ENCODE measurements at places on chromosomes 7 and 10.

GRCh38 chr7:139750459-139751095 is 27.2 kb downstream of the HIPK2 start:
- DNase-seq = no peak

GRCh38 chr10:102660888-102661657 is 16.8 kb downstream of the TRIM8 start:
- no peak for DNase-seq

- no peak for DNase-seq
Observed at GRCh38 chr7:69674701-69675182, 76.5 kb downstream of the AUTS2 start.

- no peak for DNase-seq
Observed at GRCh38 chr10:28722065-28722803, 44.9 kb downstream of the BAMBI start.

DNA sequence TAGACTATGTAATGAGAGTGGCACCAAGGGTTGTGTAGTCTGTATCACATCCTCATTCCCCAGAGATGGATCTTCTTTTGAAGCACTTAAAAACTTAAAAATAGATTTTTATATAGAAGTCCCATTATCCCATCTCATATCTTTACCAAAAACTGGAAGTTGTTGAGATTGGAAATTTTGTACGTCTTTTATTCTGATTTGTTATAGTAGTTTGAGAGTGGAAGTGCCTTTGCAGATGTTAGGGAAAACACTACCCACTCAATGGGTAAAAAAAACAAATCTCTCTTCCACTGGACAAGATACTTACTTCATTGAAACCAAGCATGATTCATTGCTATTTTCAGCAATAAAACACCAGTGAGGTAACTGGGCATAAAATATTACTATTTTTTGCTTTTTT is 184.4 kb downstream of the MACC1 start:
- DNase-seq = no peak

DNA sequence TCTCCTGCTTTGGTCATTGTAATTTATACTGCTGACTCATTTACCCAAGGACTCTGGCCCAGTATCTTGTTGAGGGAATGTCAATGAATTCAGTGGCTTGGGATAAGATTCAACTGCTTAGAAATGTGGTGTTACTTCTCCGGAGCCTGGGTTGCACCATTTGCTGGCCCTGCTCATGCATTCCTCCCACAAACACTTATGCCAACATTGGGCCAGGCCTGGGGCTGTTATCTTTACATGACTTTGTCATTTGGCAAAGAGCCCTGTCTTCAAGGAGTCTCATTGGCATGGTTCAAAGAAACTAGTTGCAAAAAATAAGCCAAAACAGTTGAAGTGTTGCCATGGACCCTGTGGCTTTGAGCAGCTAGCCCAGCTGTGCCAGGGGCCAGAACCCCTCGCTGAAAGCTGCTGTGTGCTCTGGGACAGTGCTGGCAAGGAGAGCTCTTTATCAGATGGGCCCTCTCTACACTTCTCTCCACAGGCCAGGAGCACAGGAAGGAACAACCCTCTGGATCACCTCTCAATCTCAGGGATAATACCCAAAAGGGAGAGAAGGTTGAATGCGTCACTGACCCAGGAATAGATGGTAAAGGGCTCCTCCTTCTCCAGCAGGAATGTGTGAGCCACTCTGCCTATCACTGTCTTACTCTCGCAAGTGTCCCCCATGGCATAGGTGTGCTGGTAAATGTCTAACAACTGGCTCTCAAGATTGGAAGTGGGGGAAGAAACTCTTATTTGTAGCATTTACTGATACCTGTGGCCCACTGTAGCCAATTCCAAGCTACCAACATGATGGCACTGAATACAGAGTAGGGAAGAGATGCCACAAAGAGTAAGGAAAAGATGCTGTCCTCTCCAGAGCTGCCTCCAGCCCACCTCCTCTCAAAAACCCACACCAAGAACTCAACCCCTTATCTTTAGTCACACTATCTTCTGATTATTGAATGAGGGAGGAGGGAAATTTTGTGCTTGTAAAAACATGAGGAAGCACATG is 23.5 kb upstream of the PDE1C start:
- DNase-seq = no peak

DNA sequence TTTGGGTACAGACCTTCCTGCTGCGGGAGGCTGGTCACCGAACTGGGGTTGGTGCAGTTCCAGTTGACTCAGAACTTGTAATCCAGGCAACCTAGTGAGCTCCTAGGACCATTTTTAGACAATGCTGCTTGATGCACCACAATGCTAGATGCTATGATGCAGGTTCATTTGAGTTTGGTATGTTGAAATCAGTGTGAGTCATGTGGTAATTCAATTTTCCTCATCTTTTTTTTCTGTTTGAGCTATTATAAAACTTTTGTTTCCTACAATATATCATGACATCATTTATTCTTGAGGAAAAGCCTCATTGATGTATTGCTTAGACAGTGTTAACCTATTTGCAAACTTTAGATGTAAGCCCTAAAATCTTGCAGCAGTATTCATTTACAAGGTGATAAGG is 40.9 kb upstream of the MTPN start:
- no peak for DNase-seq

DNA sequence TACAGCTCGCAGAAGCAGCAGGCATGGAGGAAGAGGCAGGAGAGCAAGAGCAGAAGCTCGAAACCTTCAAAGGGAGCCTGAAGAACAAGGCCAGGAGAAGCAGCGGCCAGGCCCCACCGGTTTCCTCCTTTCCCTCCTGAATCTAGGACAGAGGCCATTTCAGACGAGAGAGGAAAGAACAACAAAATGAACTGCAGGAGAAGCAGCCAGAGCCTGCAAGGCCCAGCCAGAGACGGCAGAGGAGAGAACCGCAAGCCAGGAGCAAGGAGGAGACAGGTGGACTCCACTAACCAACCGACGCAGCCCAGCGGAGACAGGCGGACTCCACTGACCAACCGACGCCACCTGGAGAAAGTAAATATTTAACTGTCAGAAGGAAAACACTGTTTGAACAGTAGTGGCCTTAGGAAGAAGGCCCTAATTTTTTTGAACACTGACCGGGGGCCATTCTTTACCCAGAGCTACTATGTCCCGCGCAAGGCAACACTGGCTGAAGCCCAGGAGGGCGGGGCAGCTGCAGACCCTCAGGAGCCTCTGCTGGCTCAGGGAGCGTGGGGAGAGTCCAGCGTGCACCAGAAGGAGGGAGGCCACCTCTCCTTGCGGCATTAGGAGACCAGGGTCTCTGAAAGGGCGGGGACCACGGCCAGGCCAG is 559.2 kb downstream of the PTPRN2 start:
- no peak for DNase-seq

- no peak for DNase-seq
Observed at GRCh38 chr10:108443636-108444035, 1279.1 kb upstream of the SORCS1 start.

DNA sequence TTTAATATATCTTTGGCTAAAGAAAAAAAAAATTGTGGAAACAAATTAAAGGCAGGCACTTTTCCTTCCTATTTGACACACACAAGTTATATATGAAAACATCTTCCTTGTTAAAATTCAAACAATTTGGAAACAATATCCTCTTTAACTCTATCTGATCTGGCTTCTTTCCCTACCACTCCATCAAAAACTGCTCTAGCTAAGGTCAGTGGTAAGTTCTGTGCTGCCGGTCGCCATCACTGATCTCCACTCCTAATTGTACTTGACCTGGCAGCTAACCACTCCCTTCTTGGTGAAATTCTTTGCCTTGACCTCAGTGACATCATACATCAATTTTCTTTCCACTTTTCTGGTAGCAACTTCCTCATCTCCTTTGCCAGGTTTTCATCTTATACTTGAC is 47.9 kb upstream of the MRLN start:
- DNase-seq = no peak

- no peak for DNase-seq
Observed at GRCh38 chr10:49123981-49124950, 8.9 kb upstream of the VSTM4 start.

DNA sequence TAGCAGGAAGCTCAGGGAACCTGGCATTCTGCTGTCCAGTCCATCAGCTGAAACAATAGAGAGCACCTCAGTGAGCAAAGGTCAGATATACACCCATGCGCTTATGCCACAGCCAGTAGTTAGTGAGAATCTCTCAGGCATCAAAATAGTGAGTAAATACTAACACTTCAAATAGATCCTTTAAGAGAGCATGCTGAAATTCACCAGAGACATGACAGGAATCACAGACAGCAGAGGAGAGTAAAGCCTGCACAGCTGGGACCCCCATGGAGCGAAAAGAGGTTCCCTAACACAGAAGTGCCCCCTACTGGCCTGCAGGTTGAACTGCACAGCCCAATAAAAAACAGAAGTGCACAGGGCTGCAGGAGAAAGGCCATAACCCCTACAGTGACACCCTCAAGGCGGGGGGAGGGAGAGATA is 57.6 kb upstream of the ANTXRL start:
- DNase-seq = no peak

GRCh38 chr7:38427279-38427955 is 154.0 kb upstream of the TARP start:
- DNase-seq = no peak

DNA sequence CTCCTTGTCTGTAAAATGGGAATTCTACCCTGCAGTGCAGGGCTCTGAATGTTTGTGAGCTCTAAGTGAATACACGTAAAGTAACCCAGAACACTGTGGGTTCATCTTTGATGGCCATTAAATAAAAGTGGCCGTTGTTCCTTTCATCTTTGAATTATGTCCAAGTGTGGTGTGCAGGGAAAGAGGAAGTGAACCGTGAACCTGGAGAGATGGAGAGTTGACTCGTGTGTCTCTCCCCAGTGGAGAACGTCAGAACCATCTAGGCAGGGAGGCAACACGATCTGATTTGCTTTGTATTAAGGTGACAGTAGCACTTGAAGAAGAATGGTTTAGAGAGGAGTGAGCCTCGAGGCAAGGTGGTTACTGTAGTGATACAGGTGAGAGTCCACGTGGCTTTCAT is 93.5 kb upstream of the GJD4 start:
- no peak for DNase-seq

- no peak for DNase-seq
Observed at GRCh38 chr7:155509725-155510551, 36.4 kb downstream of the CNPY1 start.
